ENCODE measurements at places on chromosomes 11 and 22.

- DNase-seq: no peak
Observed at GRCh38 chr11:121814962-121815361, 301.1 kb downstream of the BLID start.

GRCh38 chr22:23104187-23104971 lies 34.1 kb downstream of the GNAZ start:
- DNase-seq: no peak

GRCh38 chr22:24200619-24201212 lies 19.4 kb downstream of the SUSD2 start:
- no peak for DNase-seq

DNA sequence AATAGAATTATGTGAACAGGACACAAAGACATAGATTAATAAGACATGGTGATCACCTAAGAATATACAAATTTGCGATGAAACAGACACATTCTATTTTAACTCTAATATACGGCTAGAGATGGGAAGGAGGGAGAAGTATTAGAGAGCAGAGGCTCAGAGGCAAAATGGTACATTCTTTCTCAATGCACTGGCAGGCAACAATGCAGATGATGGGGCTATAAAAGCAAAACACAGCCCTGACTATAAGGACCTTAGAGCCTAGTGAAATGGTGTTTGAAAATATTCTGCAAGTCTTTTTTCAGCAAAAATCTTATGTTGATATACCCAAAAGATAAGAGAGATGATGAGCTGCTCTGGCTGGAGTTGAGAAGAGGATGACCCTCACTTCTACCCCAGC lies 13.1 kb downstream of the TCF20 start:
- DNase-seq: no peak

GRCh38 chr11:15969701-15970329 lies 386.5 kb downstream of the SOX6 start:
- DNase-seq: no peak

Measured in stimulated activated CD8-positive, alpha-beta memory T cell treated with anti-CD3 and anti-CD28 coated beads, Interleukin-7, amount 100 ng/mL, for 24 hours (primary cell).